ENCODE measurements at places on chromosomes 4 and X. TPM values are rescaled to one million over a fixed set of nuclear protein-coding genes. Genes with fewer than 3 reads are reported as not detected.
A peak's percentile ranks its signal among the peaks of the same experiment; 100 is the strongest.

GAGE12E gene
- not detected for total RNA-seq

- H3K4me1 ChIP-seq: no peaks in the 10 kb centered on the region
- no peaks in the 10 kb centered on the region for H3K36me3 ChIP-seq
- DNase-seq: no peak
- H3K4me3 ChIP-seq: no peak overlapping the region
- peak overlapping the region; percentile 15 for H3K27ac ChIP-seq
Observed at GRCh38 chr4:73918058-73918457, 48.9 kb downstream of the CXCL1 start.

DNA sequence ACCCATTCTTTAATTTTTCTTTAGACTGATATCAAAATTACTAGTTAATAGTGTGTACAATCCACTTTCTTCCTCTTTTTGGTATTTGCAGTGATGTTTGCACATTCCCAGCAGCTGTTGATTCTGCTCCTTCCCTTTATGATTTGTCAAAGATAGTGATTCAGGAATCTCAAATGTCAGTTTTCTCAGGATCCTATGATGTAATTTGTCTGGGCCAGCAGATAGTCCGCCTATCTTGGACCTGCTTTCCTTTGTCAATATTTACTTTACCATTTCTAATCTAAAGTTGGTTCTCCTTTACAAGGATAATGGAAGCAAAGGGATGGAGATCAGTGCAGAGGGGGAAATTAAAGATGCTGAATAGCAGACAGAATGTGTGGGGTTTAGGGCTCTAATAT is 122.1 kb downstream of the REELD1 start:
- H3K27ac ChIP-seq: peak overlapping the region; percentile 29
- no peak overlapping the region for H3K4me3 ChIP-seq
- DNase-seq: no peak
- H3K36me3 ChIP-seq: no peaks in the 10 kb centered on the region
- no peaks in the 10 kb centered on the region for H3K27me3 ChIP-seq

GRCh38 chr4:78065508-78066192 is 8.5 kb downstream of the FRAS1 start:
- no peak overlapping the region for H3K4me3 ChIP-seq
- no peak overlapping the region for H3K27ac ChIP-seq
- H3K36me3 ChIP-seq: no peaks in the 10 kb centered on the region
- H3K27me3 ChIP-seq: no peaks in the 10 kb centered on the region

DNA sequence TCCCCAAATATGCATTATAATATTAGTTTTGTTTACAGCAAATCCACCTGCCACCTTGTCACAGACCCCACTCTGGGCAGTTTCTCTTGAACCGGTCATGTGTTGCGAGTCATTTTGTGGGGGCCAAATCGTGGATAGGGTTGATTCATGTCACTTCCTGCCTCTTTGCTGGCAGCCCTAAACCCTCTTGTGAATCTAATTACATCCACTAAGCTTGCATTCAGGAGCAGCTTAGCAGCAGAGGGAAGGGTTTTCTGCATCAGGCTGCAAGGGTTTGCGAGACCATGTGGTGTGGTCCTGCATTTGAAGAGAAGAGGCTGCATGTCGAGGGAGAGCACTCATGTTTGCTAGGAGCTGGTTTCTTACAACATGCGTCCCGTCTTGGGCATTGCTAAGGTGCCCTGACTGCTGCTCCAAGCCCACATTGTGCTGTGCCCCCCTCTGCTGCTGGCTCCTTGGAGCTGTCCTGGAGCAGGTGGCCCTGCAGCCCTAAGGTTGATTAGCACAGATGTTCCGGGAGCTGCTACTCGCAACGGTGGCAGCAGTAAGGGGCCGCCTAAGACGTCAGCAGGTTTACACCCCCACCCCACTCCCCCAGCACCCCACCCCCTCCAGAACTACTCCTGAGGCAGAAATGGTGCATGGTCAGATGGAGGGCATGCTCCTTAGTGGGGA is 88.9 kb upstream of the CLDN34 start:
- DNase-seq: no peak
- H3K4me1 ChIP-seq: no peaks in the 10 kb centered on the region
- H3K27ac ChIP-seq: no peak overlapping the region
- no peaks in the 10 kb centered on the region for H3K27me3 ChIP-seq
- no peaks in the 10 kb centered on the region for H3K36me3 ChIP-seq

DNA sequence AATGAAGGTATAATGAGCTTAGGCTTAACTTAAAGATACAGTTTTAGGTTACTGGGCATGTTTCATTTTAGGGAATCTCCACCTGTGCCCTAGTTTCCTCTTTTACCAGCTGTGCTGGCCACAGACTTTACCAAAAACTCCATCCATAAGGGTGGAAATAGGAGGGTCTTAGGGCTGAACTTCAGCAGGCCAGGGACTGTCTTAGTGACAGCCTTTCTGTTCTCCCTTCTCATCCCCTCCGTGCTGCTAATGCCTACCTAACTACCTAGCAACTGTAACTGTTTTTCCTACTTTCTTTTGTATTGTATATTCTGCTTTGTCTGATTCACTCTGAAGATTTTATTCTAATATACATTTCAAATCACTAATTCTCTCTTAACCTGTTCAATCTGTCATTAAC is 1375.3 kb downstream of the PCDH18 start:
- H3K4me1 ChIP-seq: no peaks in the 10 kb centered on the region
- no peak for DNase-seq
- H3K36me3 ChIP-seq: no peaks in the 10 kb centered on the region
- no peaks in the 10 kb centered on the region for H3K27me3 ChIP-seq
- no peak overlapping the region for H3K27ac ChIP-seq
